ENCODE measurements at places on chromosomes 11 and 22. TPM values are rescaled to one million over a fixed set of nuclear protein-coding genes. Genes with fewer than 3 reads are reported as not detected.

The SLC22A6 gene
- not detected for total RNA-seq

The GRM5 gene
- total RNA-seq: 0.53 TPM

The RASL10A gene
- total RNA-seq: 0.58 TPM

The MEI1 gene
- total RNA-seq: 0.95 TPM

The MRGPRE gene
- not detected for total RNA-seq

The RTN4R gene
- 3.1 TPM for total RNA-seq

The OR5B17 gene
- not detected for total RNA-seq

The MED15 gene
- 34.0 TPM for total RNA-seq

The SLC43A3 gene
- total RNA-seq: 27.3 TPM

The OR5P2 gene
- 7.9 TPM for total RNA-seq

The ANKK1 gene
- total RNA-seq: 0.16 TPM

The APOA5 gene
- total RNA-seq: not detected

The ZNF214 gene
- total RNA-seq: 12.5 TPM

The C11orf97 gene
- total RNA-seq: not detected

The OR2AG2 gene
- total RNA-seq: 0.26 TPM

The PNPLA5 gene
- not detected for total RNA-seq

The OR51L1 gene
- total RNA-seq: not detected

The SEPTIN5 gene
- 25.6 TPM for total RNA-seq

The TTC36 gene
- not detected for total RNA-seq

The MRPL40 gene
- 17.4 TPM for total RNA-seq

The SLC22A8 gene
- total RNA-seq: not detected

The TRIM49C gene
- total RNA-seq: not detected

The SAA1 gene
- total RNA-seq: not detected

The MISFA gene
- 2.6 TPM for total RNA-seq

The CCDC116 gene
- 0.53 TPM for total RNA-seq

The OR51B2 gene
- 1.7 TPM for total RNA-seq

The PNPLA2 gene
- total RNA-seq: 13.6 TPM

The PKDREJ gene
- total RNA-seq: 0.05 TPM

The NXPE1 gene
- total RNA-seq: not detected

The OR6Q1 gene
- total RNA-seq: not detected

The LRRC55 gene
- 0.53 TPM for total RNA-seq

The HORMAD2 gene
- not detected for total RNA-seq

The FREY1 gene
- 0.58 TPM for total RNA-seq

The ELMOD1 gene
- total RNA-seq: 1.6 TPM

The UVRAG gene
- total RNA-seq: 36.6 TPM

The P2RY2 gene
- total RNA-seq: 2.3 TPM

The TMEM9B gene
- total RNA-seq: 30.0 TPM

The PATE4 gene
- total RNA-seq: not detected

The OR52I2 gene
- total RNA-seq: not detected

The NOL12 gene
- 8.7 TPM for total RNA-seq

The VPS11 gene
- 20.2 TPM for total RNA-seq

The ARHGAP20 gene
- total RNA-seq: 23.0 TPM

The TRIM51 gene
- total RNA-seq: not detected

The IRAG1 gene
- total RNA-seq: 60.1 TPM

The OR51I1 gene
- 0.63 TPM for total RNA-seq

The SPI1 gene
- total RNA-seq: 5.2 TPM

The CASP1 gene
- 17.8 TPM for total RNA-seq
